ENCODE measurements at places on chromosomes 12 and 14. TPM values are rescaled to one million over a fixed set of nuclear protein-coding genes. Genes with fewer than 3 reads are reported as not detected.

GRCh38 chr14:67416085-67416484 lies 4.1 kb upstream of the PLEK2 start:
- no peak for DNase-seq

GRCh38 chr12:8905546-8905945 lies 8.8 kb upstream of the PHC1 start:
- no peak for DNase-seq

DNA sequence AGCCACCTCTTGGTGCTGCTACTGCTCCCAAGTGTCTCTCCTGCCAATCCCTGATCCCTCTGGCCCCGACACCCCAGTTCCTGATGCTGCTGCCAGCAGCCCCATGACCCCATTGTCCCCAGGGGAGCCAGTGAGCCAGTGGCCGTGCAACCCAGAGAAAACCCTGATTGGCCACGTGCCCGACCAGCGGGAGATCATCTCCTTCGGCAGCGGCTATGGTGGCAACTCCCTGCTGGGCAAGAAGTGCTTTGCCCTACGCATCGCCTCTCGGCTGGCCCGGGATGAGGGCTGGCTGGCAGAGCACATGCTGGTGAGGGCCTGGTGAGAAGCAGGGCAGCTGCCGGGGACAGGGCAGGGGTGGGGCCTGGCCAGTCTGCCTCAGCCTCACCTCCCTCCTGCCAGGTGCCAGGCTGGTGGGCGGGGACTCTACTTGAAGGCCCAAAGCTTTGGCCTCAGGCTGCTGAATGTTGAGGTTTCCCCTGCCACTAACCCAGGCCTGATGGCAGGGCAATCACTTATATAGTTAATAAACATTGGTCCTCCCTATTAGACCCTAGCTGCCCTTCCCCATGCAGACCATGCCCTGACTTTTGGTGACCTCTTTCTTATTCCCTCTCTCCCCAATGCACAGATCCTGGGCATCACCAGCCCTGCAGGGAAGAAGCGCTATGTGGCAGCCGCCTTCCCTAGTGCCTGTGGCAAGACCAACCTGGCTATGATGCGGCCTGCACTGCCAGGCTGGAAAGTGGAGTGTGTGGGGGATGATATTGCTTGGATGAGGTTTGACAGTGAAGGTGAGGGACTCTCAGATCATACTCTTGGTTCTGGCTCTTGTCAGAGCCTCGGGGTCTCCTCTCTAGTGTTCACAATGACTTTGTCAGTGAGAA lies 5.1 kb downstream of the PCK2 start:
- peak; percentile 78 for DNase-seq

GRCh38 chr14:93759719-93760307 lies 28.5 kb downstream of the PRIMA1 start:
- DNase-seq = no peak

GRCh38 chr14:101823511-101824120 lies 62.1 kb downstream of the PPP2R5C start:
- DNase-seq = no peak

DNA sequence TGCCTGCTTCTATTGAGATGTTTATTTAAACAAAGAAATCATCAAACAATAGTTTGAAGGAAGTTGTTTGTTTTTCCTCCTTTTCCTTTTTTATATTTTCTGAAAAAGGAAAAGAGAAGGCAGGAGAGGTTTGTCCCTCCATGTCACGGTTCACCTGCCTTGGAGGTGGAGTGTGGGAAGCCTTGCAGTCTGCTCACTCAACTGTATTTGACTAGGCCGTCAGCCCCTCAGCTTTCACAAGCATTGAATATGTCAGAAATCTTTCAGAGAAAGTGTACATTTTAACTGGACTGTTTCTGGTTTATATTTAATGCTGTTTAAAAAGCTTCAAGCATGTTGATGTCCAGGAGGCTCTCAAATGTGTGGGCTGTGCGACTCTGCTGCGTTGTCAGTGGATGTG lies 370.4 kb downstream of the NPAS3 start:
- no peak for DNase-seq

YLPM1 gene
- total RNA-seq = 85.9 TPM
